ELF-1 (cell line): ENCODE measurements at places on chromosomes 12 and 14.

DNA sequence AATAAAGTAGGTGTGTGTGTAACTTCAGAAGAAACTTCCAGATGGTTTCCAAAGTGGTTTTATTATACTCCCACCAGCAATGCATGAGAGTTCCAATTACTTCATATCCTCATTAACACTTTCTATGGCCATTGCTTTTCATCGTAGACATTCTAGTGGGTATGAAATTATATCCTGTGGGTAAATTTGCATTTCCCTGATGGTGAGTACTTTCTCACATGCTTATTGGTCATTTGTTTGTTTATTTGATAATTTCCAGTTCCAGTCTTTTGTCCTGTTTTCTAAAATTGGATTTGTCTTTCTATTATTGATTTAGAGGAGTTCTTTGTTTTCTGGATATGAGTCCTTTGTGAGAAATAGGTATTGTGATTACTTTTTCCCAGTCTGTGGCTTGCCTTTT is 70.9 kb downstream of the PRKCH start:
- DNase-seq, result no peak

GRCh38 chr12:52691076-52691840 is 11.1 kb upstream of the KRT1 start:
- no peak for DNase-seq

- no peak for DNase-seq
Measured at GRCh38 chr12:34219046-34219770, 196.9 kb downstream of the ALG10 start.

DNA sequence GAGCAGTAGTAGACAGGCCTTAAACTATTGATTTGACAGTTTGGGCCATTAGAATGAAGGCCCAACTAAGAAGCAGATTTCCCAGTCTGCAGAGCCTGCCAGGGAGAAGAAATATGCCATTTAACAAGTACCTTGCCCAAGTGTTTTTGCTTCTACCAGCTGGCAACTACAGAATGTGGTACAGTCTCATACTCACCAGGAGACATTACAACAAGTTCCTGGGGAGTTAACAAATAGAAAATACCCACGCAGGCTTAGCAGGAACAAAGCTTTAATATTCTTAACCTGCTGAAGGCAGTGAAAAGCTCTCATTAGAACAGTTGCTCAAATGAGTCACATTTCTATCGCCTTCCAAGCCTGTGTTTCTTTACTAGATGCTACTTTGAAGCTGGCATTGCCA is 241.0 kb downstream of the TMEM117 start:
- no peak for DNase-seq

DNA sequence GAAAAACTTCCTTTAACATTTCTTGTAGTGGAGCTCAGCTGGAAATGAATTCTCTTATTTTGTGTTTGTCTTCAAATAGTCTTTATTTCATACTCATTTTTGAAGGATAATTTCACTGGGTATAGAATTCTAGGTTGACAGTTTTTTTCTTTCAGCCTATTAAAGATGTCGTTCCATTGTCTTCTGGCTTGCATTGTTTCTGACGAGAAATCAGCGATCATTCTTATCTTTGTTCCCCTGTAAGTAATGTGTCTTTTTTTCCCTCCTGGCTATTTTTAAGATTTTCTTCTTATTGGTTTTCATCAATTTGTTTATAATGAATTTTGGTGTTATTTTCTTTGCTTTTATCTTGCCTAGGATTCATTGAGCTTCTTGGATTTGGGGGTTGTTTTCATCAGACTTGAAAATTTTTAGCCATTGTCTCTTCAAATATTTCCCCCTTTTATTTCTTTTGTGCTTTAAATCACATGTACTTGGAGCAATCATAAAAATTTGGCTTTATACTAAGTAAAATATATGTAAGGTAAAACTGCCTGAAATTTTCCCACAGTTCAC is 89.4 kb downstream of the UNC79 start:
- DNase-seq, result no peak

DNA sequence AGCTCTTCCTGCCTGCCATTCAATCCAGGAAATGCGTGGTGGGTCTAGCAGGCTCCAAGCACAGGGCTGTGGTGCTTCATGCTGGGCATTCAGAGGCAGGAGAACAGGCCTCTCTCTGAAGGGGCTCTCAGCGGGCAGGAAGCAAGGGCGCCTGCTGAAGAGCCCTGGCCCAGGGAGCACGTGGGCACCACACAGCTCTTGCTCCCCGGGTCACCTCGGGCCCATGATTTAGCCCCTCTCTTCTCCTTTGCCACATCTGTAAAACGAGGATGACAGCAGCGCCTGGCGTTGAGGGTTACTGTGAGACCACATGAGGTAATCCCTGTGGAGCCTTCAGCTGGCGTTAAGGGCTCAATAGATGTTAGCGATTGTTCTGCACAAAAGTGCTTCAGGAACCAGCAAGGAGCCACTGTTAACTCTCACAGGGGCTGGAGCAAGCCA is 37.6 kb upstream of the SPTLC2 start:
- peak; percentile 59 for DNase-seq

DNA sequence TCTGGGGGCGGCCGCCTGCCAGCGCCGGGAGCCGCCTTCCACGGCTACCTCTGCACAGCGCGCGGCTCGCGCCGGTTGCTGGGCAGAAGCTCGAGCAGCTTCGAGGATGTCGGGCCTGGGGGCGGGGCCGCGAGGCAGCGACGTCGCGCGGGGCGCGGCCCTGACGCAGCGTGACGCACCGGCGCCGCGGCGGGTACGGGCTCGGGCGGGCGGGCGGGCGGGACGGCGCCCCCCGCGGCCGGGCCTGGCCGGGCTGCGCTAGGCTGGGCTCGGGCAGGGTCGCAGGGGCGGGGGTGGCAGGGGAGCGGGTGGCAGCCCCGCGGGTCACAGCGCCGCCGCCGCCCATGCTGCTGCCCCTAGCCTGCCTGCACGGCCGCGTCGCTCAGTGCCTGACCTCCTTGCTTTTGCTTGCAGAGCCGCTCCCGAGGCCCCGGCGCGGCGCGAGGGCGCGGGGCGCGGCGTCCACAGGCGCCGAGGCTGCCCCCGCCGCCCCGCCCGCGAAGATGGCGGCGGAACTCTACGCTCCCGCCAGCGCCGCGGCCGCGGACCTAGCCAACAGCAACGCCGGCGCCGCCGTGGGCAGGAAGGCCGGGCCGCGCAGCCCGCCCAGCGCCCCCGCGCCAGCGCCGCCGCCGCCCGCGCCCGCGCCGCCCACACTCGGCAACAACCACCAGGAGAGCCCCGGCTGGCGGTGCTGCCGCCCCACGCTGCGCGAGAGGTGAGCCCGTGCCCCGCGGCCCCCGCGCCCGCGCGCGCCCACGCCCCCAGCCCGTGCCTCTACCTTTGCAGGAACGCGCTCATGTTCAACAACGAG is at the start of gene BTBD6:
BTBD6 (plus strand) TSS at position 166 of the 814 bp plus-strand sequence; CDS start at position 345, 179 bp downstream.
- no peak for DNase-seq

DNA sequence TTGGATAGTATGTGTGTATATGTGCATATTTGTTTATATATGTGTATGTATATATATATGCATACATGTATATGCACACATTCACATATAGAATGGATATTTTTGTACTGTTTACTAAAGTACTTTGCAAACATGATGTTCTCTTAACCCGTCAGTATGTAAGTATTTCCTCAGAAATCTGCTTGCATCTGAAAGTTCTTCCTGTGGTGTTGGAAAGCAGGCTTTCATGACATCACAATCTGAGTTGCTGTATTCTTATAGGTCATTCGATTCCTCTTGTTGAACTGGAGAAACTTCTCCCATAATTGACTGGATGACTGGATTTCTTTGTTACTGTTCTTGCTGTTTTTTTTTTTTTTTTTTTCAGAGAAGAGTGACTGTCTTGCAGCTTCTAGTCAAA is 29.1 kb downstream of the GABARAPL1 start:
- DNase-seq, result no peak
